ENCODE measurements at places on chromosomes 1 and 21.

DNA sequence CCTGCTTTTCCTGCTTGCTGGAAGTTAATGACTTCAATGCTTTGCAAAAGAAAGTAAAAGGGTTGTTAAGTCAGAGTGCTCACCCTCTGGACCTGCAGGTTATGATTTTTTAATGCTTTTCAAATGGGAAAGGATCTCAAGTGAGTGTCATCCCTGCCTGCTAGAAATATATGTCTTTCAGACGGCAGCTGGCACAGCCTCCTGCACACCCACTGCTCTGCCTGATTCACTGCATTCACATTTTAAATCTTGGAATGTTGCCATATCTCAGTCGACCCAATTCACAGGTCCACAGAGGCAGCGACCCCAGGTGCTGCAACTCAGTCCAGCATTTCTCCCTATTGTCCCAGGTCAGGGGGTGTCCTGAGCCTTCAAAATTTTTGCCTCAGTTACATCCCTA lies 10.7 kb downstream of the DUSP23 start:
- DNase-seq, result no peak

DNA sequence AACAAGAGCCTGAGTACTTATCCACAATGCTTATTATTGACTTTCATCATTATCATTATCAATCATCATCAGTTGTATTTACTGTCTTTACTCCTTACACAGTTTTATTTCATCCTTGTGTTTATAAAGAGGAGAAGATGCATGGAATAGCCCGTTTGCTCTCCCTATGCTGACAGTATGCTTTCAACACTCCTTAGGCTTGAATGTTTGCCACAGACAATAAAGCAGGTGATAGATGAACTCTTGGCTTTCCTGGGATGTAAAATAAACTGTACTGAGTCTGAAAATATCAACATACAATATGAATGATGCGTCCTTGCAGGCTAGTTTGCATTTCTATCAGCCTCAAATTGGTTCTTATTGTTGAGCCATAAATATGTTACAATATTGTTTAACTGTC lies 891.8 kb upstream of the NCAM2 start:
- no peak for DNase-seq

GRCh38 chr1:167239257-167239656 lies 18.6 kb downstream of the POU2F1 start:
- no peak for DNase-seq

DNA sequence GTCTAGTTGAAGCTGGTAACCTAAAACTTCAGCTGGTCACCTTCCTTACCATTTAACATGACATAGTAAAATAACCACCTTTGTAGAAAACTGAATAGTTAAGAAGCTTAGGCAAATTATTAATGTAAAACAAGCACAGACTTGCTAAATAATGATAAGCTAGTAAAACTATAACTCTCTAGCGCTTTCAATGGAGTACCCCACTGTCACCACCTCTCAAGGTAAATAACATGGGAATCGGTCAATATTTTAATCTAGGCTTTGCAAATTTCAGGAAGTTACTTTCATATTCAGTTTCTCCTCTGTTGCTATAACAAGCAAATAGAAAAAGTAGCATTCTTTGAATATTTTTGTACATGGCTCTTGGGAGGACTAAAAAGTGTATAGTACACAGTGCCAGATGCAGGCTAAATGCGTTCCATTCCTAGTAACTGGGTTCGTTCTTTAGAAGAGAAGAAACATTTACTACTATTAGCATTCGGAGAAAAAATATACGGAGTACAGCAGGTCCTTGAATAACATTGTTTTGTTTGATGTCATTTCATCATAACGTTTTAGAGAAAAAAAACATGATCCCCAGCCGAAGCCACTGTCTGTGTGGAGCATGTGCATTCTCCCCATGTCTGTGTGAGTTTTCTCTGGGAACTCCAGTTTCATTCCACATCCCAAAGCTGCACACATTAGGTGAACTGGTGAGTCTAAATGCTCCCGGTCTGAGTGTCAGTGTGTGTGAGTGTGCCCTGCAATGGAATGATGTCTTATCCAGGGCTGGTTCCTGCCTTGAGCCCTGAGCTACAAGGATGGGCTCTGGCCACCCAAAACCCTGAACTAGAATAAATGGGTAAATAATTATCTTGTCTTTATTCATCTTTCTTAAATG lies 52.5 kb downstream of the EPRS1 start:
- no peak for DNase-seq

DNA sequence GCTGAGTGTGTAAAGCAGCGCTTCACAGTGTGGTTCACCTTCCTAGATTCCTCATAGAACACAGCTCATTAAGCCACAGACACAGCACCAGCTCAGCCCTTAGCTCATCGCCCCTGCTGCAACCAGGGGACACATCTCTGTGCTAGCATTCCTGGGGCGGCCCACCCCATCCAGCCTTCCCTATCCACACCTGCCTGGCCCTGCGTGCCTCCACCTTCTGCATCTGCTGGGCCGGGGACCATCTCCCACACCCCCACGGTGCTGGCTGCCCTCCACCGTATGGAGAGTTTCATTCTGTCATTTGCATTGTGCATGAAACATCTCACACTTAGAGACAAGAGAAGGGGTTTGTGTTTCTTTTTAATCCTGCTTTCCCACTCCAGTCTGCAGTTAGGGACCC lies 35.8 kb upstream of the PRSS38 start:
- DNase-seq, result no peak

DNA sequence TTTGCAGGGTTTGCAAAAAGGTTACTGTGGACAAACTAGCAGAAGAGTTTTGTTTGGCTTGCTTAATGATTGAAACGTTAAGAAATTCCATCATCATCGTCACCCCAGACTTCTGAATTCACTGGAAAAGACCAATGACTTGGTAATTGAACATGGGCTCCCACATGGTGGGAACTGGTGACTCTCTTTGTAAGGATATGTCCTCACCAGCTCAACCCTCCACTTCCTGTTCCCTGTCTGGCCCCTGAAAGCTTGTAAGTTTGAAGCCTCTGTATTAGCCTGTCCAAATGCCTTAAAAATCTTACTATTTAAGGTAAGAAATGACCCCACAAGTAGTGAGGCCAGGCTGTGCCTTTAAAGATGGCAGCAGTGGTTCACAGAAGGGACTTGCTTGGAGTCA lies 9.7 kb downstream of the SYT6 start:
- no peak for DNase-seq

- DNase-seq, result no peak
Measured at GRCh38 chr1:164588516-164589341, 29.7 kb downstream of the PBX1 start.

- no peak for DNase-seq
Measured at GRCh38 chr1:209057901-209058300, 525.6 kb upstream of the CAMK1G start.

DNA sequence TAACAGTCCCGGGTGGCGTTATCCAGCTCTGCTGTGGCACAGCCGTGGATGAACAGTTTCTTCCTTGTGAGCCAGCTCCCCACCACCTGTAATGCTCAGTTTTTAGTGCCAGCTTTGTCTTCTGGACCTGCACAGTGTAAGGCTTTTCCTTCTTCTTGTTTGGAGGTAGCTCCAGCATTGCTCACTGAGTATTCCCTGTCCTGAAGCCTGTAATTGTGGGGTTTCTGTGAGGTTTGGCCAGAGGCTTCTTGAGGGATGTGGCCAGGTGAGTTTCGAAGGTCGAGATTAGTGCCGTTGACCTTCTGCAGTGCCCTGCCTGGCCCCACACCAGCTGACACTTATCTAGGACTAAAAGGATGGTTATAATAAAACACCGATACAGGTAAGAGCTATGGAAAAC lies 75.0 kb downstream of the PBX1 start:
- no peak for DNase-seq

DNA sequence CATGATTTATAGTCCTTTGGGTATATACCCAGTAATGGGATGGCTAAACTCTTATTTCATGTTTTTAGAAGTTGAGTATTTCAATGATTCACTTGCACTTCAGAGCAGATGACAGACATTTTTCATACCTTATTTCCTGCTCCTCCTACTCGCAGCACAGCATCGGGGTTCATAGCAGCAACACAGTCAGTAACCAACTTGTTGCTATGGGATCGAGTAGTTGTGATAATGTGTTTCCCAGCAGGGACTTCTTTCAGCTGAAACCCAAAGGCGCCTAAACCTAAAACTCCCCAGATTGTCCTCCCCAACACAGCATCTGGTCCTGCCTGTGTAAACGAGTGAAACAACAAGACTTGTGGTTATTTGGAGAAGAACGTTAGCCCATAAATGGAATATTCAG lies 16.3 kb upstream of the EPRS1 start:
- no peak for DNase-seq

- no peak for DNase-seq
Measured at GRCh38 chr1:151831605-151832004, at the start of gene RORC. Gene RORC (minus strand): TSS chr1:151831802. CDS start chr1:151831764, 38 bp downstream.

DNA sequence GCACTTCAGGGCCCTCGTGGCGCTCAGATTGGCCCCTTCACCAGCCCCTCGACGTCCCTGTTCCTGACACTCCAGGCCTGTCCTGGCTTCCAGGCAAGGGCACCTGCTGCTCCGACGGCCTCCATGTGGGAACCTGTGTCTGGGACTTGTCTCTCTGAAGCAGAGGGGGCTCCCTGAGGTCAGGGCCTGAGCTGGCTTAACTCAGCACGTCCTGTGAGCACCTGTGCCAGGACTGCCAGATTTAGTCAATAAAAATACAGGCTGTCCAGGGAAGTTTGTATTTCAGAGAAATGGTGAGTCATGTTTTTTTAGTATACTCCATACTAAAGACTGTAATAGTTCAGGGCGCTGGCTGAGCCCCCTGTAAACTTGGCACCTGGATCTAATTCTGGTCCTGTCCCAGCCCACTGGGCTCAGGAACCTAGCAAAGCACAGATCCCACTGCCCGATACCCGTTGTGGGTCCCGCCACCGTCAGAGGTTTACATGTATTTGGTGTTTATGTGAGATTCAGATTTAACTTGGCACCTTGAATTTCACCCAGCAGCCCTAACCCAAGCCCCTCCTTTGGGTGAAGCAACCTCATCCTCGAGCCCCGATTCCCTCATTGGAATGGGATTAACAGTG lies 109.9 kb upstream of the IFFO2 start:
- no peak for DNase-seq

DNA sequence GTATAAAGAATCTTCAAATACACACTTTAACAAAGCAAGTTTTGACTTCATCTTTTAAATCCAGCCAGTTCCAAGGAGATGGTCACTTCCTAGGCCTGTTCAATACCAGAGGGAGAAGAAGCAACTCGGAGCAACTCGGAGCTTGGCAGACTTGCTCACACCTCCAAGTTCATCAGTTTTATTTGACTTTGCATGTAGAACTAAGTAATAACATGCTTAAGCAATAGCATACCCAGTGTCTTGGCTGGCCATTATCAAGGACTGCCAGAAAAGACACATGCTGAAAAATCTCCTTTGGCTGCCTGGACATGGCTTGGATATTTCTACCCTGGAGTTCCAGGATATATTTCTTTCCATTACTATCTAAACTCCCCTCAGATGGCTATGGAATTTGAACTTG lies 52.6 kb downstream of the GNG12 start:
- no peak for DNase-seq

GRCh38 chr1:233025567-233025966 lies 75.2 kb downstream of the NTPCR start:
- DNase-seq, result no peak

GRCh38 chr1:178150610-178151009 lies 56.7 kb downstream of the RASAL2 start:
- no peak for DNase-seq

DNA sequence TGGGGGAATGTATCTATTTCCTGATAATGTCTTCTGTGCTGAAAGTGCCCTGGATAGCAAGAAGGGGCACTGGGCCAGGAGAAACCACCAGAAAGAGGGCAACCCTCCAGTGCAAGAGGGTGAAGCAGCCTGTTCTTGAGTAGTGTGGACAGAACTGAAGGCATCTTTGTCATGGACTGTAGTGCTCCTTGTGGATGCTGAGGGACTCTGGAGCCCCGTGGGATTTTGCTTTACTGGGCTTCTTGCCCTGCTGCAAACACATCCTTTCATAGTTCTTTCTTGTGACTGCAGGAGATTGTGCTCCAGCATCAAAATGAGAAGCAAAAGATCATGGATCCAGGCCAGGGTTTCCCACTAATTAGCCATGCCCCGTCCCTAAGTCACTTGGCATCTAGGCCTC lies 300.6 kb downstream of the ZNF326 start:
- DNase-seq, result no peak

- DNase-seq, result peak; percentile 45
Measured at GRCh38 chr1:35637401-35637809, 3.9 kb downstream of the PSMB2 start.

DNA sequence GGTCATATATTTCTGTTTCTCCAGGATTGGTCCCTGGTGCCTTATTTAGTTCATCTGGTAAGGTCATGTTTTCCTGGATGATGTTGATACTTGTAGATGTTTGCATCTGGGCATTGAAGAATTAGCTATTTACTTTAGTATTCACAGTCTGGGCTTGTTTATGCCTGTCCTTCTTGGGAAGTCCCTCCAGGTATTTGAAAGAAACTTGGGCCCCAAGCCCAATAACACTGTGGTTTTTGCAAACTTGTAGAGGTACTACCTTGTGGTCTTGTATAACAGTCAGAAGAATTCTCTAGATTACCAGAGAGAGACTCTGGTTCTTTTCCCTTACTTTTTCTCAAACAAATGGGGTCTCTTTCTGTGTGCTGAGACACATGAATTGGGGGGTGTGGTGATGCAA lies 251.4 kb upstream of the B3GALT2 start:
- DNase-seq, result no peak

DNA sequence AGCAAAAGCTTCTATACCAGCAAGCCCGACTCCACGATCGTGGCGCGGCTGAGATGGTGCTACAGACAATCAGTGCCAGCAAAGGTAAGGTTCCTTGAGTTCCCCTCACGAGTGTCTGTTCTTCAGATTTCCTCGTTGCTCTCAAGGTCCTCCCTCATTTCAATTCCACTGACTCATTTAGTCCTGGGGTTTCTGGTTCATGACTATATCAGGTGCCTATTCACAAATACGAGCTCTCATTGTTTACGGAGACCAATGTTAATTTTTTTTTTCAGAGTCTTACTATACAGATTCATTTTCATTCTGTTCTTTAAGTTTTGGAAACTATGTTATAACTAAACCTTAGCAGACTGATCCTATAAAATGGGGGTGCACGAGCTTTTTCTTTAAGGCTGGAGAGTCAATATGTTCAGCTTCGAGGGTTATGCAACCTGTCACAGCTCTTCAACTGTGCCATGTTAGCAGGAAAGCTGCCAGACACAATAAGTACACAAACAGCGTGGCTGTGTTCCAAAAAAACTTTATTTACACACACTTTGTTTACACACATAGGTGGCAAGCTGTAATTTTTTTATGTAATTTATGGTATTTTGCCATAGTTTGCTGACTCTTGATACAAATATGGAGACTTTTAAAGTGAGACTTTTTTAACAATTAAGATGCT lies 134.3 kb downstream of the ZP4 start:
- DNase-seq, result no peak

- peak; percentile 93 for DNase-seq
Measured at GRCh38 chr1:109931189-109931731, 20.6 kb downstream of the CSF1 start.

GRCh38 chr1:102546251-102546650 lies 549.5 kb upstream of the OLFM3 start:
- DNase-seq, result no peak

DNA sequence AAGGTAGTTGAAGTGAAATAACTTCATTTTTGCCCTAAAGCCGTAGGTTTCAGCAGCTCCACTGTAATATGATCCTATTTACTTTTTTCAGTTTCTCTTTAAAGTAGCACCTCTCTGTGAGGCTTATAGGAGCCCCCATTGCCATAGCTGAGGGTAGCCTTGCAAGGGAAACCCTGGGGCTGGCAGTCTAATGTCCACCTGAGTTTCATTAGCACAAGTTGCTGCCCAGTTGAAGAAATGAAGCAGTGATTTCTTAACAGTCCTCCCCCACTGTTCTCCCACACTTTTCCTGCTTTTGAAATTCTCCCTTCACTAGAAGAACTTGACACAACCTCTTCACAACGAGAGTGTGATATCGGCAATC lies 1.5 kb downstream of the HMCN1 start:
- no peak for DNase-seq

- no peak for DNase-seq
Measured at GRCh38 chr1:235021815-235022214, 106.8 kb downstream of the TOMM20 start.
